ENCODE measurements at places on chromosomes 4 and X.

- DNase-seq = no peak
Observed at GRCh38 chr4:180356766-180357165, 1886.4 kb upstream of the TENM3 start.

DNA sequence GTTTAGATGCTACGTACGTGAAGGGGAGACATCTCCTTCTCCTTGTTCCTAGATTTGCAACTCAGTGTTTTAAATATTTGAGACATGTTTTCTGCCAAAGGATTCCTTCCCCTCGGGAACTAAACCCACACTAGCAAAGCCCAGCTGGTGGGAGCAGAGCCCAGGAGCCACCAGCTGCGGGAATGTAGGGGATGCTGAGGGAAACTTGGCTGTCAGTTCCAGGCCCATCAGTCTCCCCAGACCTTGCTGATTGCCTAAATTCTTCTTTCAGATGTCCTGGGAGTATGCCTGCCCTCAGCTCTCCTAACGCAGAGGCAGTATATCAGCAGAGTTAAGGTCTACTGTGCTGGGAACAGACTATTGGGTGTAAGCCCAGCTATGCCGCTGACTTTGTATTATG is 630.0 kb upstream of the TENM3 start:
- DNase-seq = no peak

DNA sequence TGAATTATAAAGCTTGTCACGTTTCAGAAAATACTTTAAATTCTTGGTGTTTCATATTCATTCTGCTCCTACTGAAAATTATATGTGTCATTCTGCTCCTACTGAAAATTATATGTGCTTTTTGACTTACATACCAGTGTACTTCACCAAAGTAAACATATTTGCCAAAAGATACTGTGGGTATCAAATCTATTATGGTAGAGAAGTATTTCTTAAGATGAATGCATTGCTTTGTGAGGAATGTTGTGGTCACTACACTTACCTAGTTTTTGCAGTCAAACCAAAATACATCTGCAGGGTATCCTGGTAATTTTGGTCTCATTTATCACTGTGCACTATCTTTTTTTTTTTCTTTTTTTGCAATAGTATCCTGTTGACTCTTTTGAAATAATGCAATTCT is 287.7 kb upstream of the MAD2L1 start:
- no peak for DNase-seq

GRCh38 chr4:108337923-108338322 is 169.2 kb upstream of the LEF1 start:
- no peak for DNase-seq

- peak; percentile 10 for DNase-seq
Observed at GRCh38 chrX:152817078-152817764, 13.3 kb downstream of the CETN2 start.
